Neural crest cell (in vitro differentiated cells): ENCODE measurements at places on chromosomes 13 and 19. TPM values are rescaled to one million over a fixed set of nuclear protein-coding genes. Genes with fewer than 3 reads are reported as not detected.

DNA sequence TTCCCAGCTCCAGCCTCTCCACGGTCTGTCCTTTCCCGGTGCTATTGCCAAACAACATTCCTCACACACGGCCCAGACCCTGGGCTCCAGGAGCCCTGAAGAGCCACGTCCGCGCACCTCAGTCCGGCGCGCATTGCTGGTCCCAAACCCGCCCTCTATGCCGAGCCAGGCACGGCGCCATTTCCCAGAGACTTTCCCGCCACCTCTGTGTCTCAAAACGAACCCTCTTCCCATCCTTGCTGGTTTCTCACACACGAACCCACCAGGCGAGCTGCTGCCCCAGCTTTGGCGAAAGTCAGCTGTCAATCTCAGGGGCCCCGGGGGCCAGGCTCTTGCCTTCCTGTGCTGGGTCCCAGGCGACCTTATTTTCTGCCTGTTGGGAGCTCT is 28.0 kb upstream of the F7 start:
- peak overlapping the region; percentile 35 for H3K27ac ChIP-seq
- no peaks in the 10 kb centered on the region for H3K27me3 ChIP-seq
- H3K4me1 ChIP-seq = no peaks in the 10 kb centered on the region
- peaks cover 6% of the 10 kb centered on the region for H3K36me3 ChIP-seq
- no peak for DNase-seq

- H3K4me1 ChIP-seq = peaks cover 18% of the 10 kb centered on the region
- peak overlapping the region; percentile 68 for H3K27ac ChIP-seq
- no peak for DNase-seq
Observed at GRCh38 chr19:10603873-10604459, 16.9 kb upstream of the AP1M2 start.

GRCh38 chr19:49425922-49426592 is 869 bp downstream of the GFY start:
- peaks cover 37% of the 10 kb centered on the region for H3K4me1 ChIP-seq
- no peak overlapping the region for H3K27ac ChIP-seq
- no peak for DNase-seq

- no peaks in the 10 kb centered on the region for H3K27me3 ChIP-seq
- no peaks in the 10 kb centered on the region for H3K4me1 ChIP-seq
- DNase-seq = no peak
Observed at GRCh38 chr13:98856983-98857382, 104.5 kb upstream of the SLC15A1 start.

The DNAJB1 gene
- total RNA-seq = 89.4 and 94.2 TPM in 2 replicates

The REX1BD gene
- 71.8 and 71.9 TPM in 2 replicates for total RNA-seq

DNA sequence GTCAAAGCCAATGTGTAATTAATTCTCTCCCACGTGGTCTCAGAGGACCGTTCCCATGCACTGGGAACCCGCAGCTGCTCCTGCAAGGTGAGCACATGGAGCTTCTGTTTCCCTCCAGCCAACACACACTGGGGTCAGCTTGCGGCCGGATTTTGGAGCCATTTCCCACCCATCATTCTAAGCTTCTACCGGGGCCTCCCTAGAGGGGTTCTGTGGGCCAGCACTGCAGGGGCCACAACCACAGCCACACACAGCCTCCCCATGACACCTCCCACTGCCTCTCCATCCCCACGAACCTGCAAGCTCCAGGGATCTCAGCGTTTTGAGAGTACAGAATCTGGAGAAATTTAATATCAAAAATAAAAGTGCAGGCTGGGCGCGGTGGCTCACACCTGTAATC is 120.7 kb upstream of the SOX1 start:
- H3K27ac ChIP-seq = peak overlapping the region; percentile 87
- no peak overlapping the region for H3K4me3 ChIP-seq
- DNase-seq = no peak
- H3K4me1 ChIP-seq = peaks cover 5% of the 10 kb centered on the region
- H3K27me3 ChIP-seq = no peaks in the 10 kb centered on the region

The IL17D gene
- 7.9 and 8.4 TPM in 2 replicates for total RNA-seq

The RAB20 gene
- total RNA-seq = 0.59 and 0.77 TPM in 2 replicates

The COG3 gene
- 19.1 and 19.3 TPM in 2 replicates for total RNA-seq

- H3K36me3 ChIP-seq = no peaks in the 10 kb centered on the region
- H3K27ac ChIP-seq = no peak overlapping the region
- peaks cover 27% of the 10 kb centered on the region for H3K4me1 ChIP-seq
- no peak for DNase-seq
Observed at GRCh38 chr19:10291554-10292205, 1.9 kb downstream of the ICAM5 start.

DNA sequence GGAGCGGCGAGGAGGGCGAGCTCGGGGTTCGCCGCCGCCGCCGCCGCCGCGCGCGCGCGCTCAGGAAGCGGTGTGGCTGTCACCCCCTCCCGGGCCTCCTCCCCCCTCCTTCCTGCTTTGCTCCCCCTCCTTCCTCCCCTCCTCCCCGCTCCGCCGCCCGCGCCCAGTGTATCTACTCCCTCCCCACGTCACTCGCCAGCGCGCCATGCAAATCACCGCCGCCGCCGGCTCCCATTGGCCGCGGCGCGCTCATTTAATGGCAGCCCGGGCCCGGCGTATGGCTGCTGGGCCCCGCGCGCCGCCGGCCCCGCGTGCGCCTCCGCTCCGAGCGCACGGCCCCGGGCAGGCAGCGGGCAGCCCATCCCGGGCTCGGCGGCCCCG is 335 bp upstream of the SOX1 start:
- DNase-seq = peak; percentile 89
- no peak overlapping the region for H3K27ac ChIP-seq
- peaks cover 16% of the 10 kb centered on the region for H3K36me3 ChIP-seq
- H3K4me3 ChIP-seq = peak overlapping the region; percentile 86
- peaks cover 73% of the 10 kb centered on the region for H3K27me3 ChIP-seq

The TNFSF11 gene
- not detected in 2 replicates for total RNA-seq

The TOMM40 gene
- total RNA-seq = 141 and 147 TPM in 2 replicates

DNA sequence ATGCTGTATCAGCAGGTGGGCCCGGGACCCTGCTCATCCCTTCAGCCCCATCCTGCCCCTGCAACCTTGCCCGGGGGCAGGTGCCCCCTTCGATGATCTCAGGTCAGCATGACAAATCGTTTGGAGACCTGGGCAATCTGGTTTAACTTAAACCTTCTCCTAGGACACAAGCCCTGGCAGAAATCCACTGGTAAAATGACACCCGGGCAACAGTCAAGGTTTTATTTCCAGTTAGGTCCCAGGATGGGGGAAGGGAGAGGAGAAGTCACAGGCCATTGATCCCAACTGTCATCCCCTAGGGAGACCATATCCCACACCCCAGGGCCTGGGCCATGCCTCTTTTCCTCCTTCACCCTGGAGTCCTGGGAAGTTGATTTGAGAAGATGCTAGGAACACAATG is 1.8 kb upstream of the PLIN5 start:
- no peak overlapping the region for H3K27ac ChIP-seq
- no peaks in the 10 kb centered on the region for H3K36me3 ChIP-seq
- no peak overlapping the region for H3K4me3 ChIP-seq
- peaks cover 10% of the 10 kb centered on the region for H3K4me1 ChIP-seq

The ERICH6B gene
- not detected in 2 replicates for total RNA-seq
